ENCODE measurements at places on chromosomes 16 and 17.

DNA sequence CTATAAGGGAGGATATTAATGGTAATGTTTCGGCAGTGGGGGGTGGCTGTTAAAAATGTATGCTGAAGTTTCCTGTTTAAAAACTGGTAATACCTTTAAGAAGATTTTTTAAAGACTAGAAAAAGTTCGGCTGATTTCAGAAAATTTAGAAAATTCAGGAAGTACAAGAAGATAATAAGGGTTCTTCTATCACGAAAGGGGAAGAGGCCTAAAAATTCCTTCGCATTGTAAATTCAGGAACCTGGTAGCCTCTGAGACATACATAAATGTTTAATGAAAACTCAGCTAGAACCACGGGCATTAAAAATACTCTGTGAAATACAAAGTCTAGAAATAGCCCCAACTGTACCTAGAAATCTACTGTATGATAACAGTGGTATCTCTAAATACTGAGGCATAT lies 181.2 kb downstream of the PARN start:
- DNase-seq: no peak

DNA sequence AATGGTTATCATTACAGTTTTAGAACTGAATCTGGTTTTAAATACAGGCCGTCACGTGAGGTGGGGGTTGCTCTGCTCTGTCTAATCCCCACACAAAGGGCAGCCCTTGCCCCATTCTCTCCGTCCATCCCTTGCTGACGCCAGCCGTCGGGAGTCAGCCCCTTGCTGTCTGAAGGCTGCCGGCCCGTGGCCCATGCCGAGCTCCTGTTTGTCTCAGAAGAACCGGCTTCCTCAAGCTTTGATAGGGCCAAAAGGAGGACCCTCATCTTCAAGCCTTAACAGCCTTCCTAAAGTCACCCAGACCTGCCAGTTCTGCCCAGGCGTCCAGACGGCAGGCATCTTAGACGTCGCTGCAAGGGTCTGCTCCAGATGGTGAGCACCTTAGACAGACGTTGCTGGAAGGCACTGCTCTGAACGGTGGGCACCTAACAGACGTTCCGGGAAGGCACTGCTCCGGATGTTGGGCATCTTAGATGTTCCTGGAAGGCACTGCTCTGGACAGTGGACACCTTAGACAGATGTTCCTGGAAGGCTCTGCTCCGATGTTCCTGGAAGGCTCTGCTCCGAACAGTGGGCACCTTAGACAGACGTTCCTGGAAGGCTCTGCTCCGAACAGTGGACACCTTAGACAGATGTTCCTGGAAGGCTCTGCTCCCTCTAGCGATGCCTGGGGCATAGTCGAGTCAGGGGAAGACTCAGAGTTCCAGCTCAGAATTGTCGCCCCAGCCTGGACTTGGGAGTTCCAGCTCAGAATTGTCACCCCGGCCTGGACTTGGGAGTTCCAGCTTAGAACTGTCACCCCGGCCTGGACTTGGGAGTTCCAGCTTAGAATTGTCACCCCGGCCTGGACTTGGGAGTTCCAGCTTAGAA lies 35.1 kb upstream of the CHMP6 start:
- no peak for DNase-seq

- DNase-seq: peak; percentile 10
Measured at GRCh38 chr16:79469999-79470398, 130.5 kb downstream of the MAF start.

GRCh38 chr16:84062734-84063640 lies 20.4 kb upstream of the SLC38A8 start:
- peak; percentile 75 for DNase-seq

DNA sequence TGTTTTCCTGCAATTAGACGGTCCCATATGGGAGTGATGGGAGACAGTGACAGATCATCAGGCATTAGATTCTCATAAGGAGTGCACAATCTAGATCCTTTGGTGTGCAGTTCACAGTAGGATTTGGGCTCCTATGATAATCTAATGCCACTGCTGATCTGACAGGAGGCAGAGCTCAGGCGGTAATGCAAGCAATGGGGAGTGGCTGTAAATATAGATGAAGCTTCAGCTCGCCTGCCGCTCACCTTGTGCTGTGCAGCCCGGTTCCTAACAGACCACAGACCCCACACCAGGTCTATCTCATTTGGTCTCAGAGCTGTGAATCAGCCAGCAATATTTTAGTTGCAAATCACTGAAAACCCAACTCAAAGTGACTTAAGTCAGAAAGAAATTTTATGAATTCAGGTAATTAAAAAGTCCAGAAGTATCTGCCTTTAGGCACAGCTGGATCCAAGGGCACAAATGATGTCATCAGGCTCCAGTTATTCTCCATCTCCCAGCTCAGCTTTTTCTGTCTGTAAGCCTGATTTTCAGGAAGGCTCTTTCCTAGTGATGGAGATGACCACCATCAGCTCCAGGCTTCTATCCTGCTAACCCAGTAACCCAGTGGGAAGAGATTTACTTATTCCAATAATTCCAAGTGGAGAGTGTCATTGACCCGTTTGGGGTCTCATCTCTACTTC lies 3.3 kb downstream of the CHP2 start:
- DNase-seq: no peak

GRCh38 chr16:53821487-53821886 lies 117.5 kb downstream of the FTO start:
- DNase-seq: no peak

GRCh38 chr16:15643048-15643945 lies at the start of gene MARF1:
MARF1 (minus strand) TSS chr16:15643154; CDS start chr16:15639233, 3,921 bp downstream.
- peak; percentile 98 for DNase-seq

DNA sequence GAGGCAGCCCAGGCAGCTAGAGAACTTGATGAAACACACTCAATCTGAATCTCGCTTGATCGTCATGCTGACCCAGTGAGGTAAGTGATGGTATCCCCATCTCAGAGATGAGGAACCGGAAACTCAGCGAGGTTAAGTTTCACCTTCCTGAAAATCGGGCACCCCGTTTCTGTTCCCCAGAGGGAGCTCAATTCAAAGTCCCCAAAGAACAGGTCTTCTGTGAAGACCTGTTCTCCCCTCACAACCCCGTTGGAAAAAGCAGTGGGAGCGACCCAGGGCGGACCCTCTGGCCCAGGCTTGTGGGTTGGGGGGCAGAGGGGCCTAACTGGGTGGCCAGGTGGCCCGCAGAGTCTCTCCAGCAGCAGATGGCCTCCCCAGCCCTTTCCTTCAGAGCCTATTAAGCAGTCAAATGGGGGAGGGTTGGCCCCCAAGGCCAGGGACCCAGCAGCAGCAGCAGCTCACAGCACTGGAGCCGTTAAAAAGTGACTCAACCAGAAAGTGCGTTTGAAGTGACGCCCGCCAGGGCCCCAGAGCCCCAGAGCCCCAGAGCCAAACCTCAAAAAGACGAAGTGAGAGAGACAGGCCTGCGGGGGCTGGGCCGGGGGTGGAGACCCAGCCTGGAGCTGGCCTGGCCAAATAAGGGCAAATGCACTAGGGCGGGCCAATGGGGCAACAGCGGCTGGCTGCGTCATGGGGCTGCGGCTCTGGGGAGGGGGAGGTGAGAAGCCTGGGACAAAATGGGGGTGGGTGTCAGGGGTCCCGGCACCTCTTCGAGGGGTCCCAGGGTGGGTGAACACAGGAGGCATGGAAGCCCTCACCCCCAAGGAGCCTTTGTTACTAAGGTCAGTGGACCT lies 9.2 kb upstream of the TSPOAP1 start:
- peak; percentile 96 for DNase-seq

Measured in umbilical cord (tissue), 2 donors.